ENCODE measurements at places on chromosomes 1 and 21. TPM values are rescaled to one million over a fixed set of nuclear protein-coding genes. Genes with fewer than 3 reads are reported as not detected.

OR2G6 gene
- not detected for total RNA-seq

DNA sequence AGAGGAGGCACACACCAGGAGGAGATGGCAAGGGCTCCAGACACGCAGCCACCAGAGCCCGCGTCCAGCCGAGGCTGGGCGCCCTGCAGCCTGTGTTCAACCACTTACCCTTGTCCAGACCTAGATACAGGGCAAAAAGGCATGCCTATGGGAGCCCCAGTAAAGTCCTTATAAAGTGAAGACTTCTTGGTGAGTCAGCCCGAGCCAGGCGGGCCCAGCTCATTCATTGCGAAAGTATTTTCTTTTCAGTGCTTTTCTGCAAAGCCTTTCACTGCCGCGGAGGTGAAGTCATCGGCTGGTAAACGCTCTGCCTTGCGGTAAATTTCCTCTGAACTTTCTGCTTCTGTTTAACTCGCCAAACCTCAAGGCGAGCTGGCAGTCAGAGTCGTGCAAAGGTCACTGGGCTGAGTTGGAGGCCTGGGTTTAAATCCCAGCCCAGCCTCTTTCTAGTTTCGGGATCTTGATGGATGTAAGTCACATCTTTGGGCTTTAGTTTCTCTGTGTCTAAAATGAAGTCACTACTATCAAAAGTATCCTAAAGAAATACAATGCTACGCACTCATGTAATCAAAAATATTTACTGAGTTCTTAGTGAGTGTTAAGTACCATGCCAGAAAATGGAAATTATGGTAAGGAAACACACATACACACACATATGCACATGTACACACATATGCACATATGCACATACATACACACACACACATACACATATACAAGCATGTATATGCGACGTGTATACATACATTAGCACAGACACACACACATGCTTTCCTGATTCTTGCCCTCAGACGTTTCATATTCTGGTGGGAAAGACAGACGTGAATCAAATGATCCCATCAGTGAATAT is 54.7 kb upstream of the IFFO2 start:
- peak overlapping the region; percentile 70 for H3K27ac ChIP-seq
- H3K27me3 ChIP-seq: no peaks in the 10 kb centered on the region
- peaks cover 25% of the 10 kb centered on the region for H3K4me1 ChIP-seq
- no peak overlapping the region for H3K4me3 ChIP-seq

- H3K27ac ChIP-seq: no peak overlapping the region
- H3K4me1 ChIP-seq: peaks cover 10% of the 10 kb centered on the region
- DNase-seq: no peak
Observed at GRCh38 chr1:12521096-12521495, 96.9 kb downstream of the DHRS3 start.

PLD5 gene
- total RNA-seq: 0.43 TPM

NBPF10 gene
- total RNA-seq: 1.9 TPM

DNA sequence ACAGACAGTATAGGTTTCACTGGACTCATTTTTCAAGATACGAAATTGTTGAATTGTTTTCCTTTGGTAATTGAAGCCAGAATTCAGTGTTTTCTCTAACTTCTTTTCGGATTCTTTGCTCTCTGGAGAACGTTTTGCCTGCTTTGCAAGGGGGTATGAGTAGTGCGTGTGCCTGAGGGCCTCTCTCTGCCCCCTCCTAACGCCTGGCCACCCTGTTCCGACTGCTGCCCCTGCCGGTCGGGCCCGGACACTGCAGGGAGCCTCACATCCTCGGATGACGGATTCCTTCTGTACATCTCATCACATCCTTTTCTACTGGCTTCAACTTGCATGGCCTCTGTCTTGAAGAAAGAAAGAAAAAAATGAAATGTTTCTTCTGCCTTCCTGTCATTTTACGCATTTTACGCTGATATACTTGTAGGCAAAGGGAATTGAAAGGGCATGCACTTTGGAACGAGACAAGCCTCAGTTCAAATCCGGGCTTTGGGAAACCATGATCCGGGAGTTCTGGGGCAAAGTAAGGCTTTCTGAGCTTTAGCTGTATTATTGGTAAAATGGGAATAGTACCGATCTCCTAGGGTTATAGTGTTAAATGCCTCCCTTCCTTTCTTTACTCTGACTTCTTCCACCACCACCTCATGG is 65.1 kb downstream of the DISC1 start:
- no peaks in the 10 kb centered on the region for H3K36me3 ChIP-seq
- no peak overlapping the region for H3K27ac ChIP-seq
- no peak overlapping the region for H3K4me3 ChIP-seq
- peak; percentile 50 for DNase-seq
- H3K27me3 ChIP-seq: no peaks in the 10 kb centered on the region

GRCh38 chr1:162275622-162276175 is 101.0 kb downstream of the SPATA46 start:
- H3K4me3 ChIP-seq: no peak overlapping the region
- H3K4me1 ChIP-seq: no peaks in the 10 kb centered on the region
- no peaks in the 10 kb centered on the region for H3K36me3 ChIP-seq
- no peak overlapping the region for H3K27ac ChIP-seq

DNA sequence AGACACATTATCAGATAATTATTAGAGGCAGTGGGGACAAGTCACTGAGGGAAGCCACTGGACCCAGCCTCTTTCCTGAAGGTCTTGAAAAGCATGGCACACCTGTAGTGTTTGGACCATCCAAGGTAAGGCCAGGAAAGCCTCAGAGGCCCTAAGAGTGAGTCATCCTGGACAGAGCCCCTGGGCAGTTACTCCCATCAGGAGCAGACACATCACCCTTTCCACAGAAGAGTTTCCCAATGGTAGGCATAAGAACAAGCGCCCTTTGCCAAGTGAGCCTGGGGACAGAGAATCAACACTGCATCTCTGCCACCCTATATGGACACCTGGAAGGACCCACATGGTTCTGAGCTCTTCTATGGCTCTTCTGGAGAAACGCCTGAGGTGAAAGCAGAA is 136.0 kb downstream of the PLXNA2 start:
- no peak for DNase-seq
- H3K27ac ChIP-seq: no peak overlapping the region
- no peaks in the 10 kb centered on the region for H3K36me3 ChIP-seq
- no peak overlapping the region for H3K4me3 ChIP-seq
- no peaks in the 10 kb centered on the region for H3K27me3 ChIP-seq
- peaks cover 13% of the 10 kb centered on the region for H3K4me1 ChIP-seq

- H3K27me3 ChIP-seq: no peaks in the 10 kb centered on the region
- H3K4me1 ChIP-seq: no peaks in the 10 kb centered on the region
- no peak overlapping the region for H3K4me3 ChIP-seq
- H3K36me3 ChIP-seq: no peaks in the 10 kb centered on the region
Observed at GRCh38 chr1:198657550-198658064, 18.8 kb downstream of the PTPRC start.

GRCh38 chr1:232974971-232975370 is 24.6 kb downstream of the NTPCR start:
- no peak overlapping the region for H3K27ac ChIP-seq
- peaks cover 23% of the 10 kb centered on the region for H3K36me3 ChIP-seq
- H3K27me3 ChIP-seq: no peaks in the 10 kb centered on the region

DNA sequence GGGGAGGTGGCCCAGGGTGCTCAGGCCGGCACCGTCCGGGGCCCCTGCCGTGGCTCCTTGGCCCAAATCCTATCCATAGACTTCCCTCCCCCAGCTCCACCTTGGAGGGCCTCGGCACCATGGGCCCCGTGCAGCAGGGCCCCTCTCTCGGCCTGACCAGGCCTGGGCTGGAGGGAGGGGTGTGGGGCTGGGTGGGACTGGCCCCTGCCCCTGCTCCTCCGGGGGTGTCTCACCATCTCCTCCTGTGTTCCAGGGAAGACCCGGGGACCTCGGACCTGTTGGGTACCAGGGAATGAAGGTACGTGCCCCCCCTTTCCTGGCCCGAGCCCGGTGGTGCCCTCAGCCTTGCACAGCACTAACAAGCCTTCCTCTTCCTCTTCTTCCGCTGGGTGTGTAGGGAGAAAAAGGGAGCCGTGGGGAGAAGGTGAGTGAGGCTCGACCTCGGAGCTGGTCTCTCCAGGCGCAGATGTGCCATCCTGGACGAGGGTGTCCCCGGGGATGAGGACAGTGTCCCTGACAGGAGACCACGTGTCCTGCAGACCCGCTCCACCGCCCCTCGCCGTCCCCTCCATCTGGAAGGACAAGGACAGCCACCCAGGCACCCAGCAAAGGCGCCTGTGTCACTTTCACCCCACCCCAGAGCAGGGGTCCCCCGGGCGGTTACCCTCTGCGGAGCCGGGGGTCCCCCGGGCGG is 7.9 kb downstream of the COL6A1 start:
- no peak overlapping the region for H3K4me3 ChIP-seq
- no peak overlapping the region for H3K27ac ChIP-seq
- no peak for DNase-seq
- no peaks in the 10 kb centered on the region for H3K4me1 ChIP-seq
- H3K36me3 ChIP-seq: peaks cover 15% of the 10 kb centered on the region
- H3K27me3 ChIP-seq: no peaks in the 10 kb centered on the region

GRCh38 chr1:53255031-53255430 is 16.7 kb upstream of the MAGOH start:
- H3K36me3 ChIP-seq: no peaks in the 10 kb centered on the region
- no peak for DNase-seq
- H3K27me3 ChIP-seq: no peaks in the 10 kb centered on the region
- H3K27ac ChIP-seq: no peak overlapping the region

APCS gene
- total RNA-seq: not detected

KLF17 gene
- total RNA-seq: not detected

DNA sequence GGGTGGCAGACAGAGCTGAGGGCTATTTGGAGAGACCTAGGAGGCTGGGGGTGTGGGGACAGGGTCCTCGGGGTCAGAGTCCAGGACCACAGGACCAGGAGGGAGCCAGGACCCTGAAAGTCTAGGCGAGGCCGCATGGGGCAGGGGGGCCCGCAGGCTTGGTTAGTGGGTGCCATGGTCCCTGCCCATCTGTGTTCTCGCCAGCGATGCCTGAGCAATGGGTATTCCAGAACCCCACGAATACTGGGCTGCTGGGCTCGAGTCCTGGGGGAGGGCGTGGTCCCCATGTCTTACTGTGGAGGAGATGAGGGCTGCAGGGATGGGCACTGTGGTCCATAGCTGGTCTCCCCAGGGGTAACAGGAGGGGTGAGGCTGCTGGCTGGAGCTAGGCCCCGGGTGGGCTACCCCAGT is 2.0 kb downstream of the KRTAP10-6 start:
- DNase-seq: no peak
- H3K36me3 ChIP-seq: no peaks in the 10 kb centered on the region
- H3K27me3 ChIP-seq: no peaks in the 10 kb centered on the region
- H3K27ac ChIP-seq: no peak overlapping the region

TNFRSF8 gene
- total RNA-seq: 1.6 TPM

ZNF648 gene
- total RNA-seq: 0.20 TPM

DNA sequence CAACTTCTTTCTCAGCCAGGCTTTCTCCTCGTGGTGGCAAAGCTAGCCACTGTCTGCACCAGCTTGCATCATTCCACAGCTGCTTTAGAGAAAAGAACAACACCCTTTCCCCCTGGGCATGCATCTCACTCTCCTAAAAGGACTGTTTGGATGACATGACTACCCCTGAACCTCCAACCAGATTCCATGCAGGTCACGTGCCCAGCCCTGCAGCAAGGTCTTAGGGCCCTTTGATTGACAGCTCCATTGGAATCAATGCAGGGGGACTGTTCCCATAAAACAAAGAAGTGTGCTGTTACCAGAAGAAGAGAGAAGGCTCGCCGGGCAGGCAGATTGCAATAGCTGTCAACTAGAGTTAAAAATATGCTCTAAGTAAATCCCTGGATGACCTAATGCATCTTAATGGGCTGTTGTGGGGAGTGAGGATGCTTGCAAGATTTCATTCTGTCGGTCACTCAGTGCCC is 24.4 kb downstream of the KCNA2 start:
- no peaks in the 10 kb centered on the region for H3K4me1 ChIP-seq
- H3K4me3 ChIP-seq: no peak overlapping the region
- no peak for DNase-seq
